ENCODE measurements at places on chromosomes 7 and 10.
A peak's percentile ranks its signal among the peaks of the same experiment; 100 is the strongest.

DNA sequence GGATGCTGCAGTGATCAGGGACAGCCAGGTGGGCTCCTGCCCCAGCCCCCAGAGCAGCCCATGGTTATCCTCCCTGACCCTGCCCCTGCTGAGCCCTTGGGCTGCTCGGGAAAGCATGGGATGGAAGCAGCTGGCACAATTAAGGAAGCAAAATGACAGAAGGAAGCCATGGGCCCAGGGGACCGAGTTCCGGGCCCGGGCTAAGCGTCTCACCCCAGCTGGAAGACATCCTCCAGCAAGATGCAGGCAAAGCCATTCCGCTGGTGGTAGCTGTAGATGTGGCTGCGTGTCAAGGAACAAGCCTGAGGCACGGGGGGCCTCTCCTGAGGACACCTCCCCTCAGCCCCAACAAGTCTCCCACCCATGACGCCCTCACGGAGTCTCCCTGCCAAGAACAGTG is 1.1 kb downstream of the ATG9B start:
- DNase-seq: no peak

DNA sequence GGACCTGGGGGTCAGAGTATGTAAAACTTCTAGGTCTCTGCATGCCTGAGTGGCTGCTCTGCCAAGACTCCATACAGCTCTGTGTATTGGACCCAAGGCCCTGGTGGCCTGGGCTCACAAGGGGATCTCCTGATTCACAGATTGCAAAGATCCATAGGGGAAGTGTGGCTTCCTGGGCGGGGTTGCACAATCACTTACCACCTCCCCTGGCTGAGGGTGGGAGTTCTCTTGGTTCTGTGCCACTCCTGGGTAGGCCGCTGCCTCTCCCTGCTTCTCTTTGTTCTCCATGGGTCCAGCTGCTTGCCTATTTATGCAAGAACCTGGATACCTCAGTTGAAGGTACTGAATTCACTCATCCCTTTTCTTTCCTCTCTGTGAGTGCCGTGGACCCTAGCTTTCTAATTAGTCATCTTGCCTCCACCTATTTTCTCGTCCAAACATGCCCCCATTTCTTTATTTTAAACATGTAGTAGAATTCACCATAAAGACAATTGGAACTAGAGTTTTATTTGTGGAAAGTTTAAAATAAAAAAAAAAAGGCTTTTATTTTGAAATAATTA is 18.5 kb upstream of the AGR3 start:
- DNase-seq: no peak

- DNase-seq: no peak
Observed at GRCh38 chr10:8073691-8074416, 19.4 kb downstream of the GATA3 start.

- DNase-seq: no peak
Observed at GRCh38 chr10:99915414-99915813, 94.3 kb downstream of the DNMBP start.

- peak; percentile 91 for DNase-seq
Observed at GRCh38 chr7:130365511-130366441, 14.5 kb upstream of the CPA1 start.
